Stimulated activated CD4-positive, alpha-beta T cell treated with anti-CD3 and anti-CD28 coated beads, Interleukin-4, amount 100 ng/mL, for 4 hours (primary cell): ENCODE measurements at places on chromosomes 11 and 22.

- DNase-seq, result no peak
Measured at GRCh38 chr11:126102436-126102981, 39.8 kb upstream of the CDON start.

- no peak for DNase-seq
Measured at GRCh38 chr11:112229746-112230433, 3.7 kb downstream of the PTS start.

GRCh38 chr22:38489561-38490145, 16.5 kb downstream of the DDX17 start:
- no peak for DNase-seq

GRCh38 chr22:32048069-32048468, 5.0 kb downstream of the SLC5A1 start:
- DNase-seq, result no peak

DNA sequence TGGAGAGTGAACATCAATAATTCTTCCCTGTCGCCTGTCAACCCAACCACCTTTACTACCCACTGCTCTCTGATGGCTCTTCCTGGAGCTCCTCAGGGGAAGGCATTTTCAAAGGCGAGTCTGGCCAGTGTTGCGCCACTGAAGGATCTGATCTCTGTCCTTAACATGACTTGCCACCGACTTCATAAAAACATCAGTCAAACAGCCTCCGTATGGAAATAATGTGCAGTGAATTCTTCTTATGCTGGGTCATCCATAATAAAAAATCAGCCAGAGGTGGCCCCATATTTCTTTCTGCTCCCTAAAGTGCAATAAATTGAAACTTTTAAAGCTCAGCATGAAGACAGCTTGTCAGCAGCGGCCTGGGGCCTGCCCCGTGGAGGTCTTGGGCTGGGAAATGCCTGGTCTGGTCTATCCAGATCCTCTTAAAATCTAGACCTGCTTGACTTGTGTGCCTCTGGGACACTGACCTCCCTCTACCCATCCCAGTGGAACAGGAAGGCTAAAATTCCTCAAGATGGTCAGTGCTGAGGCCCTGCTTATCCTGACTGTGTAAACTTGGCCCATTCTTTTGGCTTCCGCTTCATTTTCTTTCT, 199.5 kb downstream of the MYO18B start:
- no peak for DNase-seq
